GM23338 (cell line): ENCODE measurements at places on chromosomes 12 and 14. TPM values are rescaled to one million over a fixed set of nuclear protein-coding genes. Genes with fewer than 3 reads are reported as not detected.

DCTN2 gene
- 134 and 157 TPM in 2 replicates for total RNA-seq

LRTM2 gene
- 0.12 TPM in 1 of 2 replicates, not detected in the other for total RNA-seq

C14orf39 gene
- 0.28 and 0.78 TPM in 2 replicates for total RNA-seq

IL31 gene
- not detected in 2 replicates for total RNA-seq

SBNO1 gene
- total RNA-seq = 49.1 and 49.5 TPM in 2 replicates

ASPG gene
- 1.4 and 6.2 TPM in 2 replicates for total RNA-seq

- no peak overlapping the region for H3K27ac ChIP-seq
- H3K27me3 ChIP-seq = peaks cover 58% of the 10 kb centered on the region
- H3K4me3 ChIP-seq = peak overlapping the region; percentile 79
- 0 out of 2 replicates have a peak, but pooled peaks cover 11% of the 10 kb centered on the region for H3K4me1 ChIP-seq
- H3K36me3 ChIP-seq = no peaks in the 10 kb centered on the region
Measured at GRCh38 chr14:51093371-51094281, 1.3 kb downstream of the TRIM9 start.

- no peak overlapping the region for H3K27ac ChIP-seq
- no peaks in the 10 kb centered on the region for H3K27me3 ChIP-seq
- no peaks in the 10 kb centered on the region; the same call in 1 of the 2 replicates for H3K36me3 ChIP-seq
- no peak overlapping the region for H3K4me3 ChIP-seq
Measured at GRCh38 chr14:75044322-75044721, 6.9 kb downstream of the MLH3 start.

DNA sequence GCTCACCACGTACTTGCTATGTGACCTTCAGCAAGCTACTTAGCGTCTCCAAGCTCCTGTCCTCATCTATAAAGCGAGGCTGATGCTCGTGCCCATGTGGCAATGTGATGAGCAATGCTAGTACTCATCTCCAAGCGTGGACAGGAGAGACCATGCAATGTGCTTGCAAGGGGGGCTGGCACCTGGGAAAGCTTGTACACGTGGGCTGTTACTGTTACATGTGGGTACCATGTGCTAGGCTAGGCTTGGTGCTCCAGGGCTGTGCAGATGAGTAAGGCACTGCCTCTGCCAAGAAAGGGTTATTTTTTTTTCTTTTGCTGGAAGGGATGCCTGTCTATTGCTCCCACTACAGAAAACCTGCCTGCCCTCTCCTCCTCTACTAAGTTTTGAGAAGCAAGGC lies 46.6 kb downstream of the TSPAN11 start:
- H3K36me3 ChIP-seq = no peaks in the 10 kb centered on the region
- DNase-seq = no peak
- peaks cover 9% of the 10 kb centered on the region for H3K4me1 ChIP-seq
- no peak overlapping the region for H3K27ac ChIP-seq

DNA sequence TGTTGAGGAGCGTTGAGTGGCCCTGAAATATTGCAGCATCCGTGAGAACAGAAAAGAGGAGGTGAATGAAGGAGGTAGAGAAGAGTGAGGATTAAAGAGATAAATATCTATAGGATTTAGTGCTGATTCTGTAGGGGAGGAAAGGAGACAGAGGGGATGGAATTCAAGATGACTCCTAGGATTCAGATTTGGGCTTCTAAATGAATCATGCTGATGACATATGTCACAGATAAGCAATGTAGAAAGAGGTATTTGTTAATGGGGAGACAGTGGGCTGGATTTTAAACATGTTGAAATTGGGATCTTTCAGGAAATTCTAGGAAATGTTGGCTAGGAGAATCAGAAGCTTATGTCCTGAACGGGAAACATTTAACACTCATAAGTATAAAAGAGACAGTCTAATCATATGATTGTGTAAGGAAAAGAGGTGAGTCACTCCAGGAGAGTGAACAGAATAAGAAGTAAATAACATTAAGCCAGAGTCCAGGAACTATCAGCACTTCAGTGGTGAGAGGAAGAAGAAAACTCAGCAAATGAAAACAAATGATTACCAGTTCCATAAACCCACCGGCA lies 58.1 kb upstream of the DIO2 start:
- no peaks in the 10 kb centered on the region for H3K27me3 ChIP-seq
- no peaks in the 10 kb centered on the region for H3K36me3 ChIP-seq
- DNase-seq = no peak
- no peak overlapping the region for H3K4me3 ChIP-seq
- H3K27ac ChIP-seq = no peak overlapping the region
- no peaks in the 10 kb centered on the region for H3K4me1 ChIP-seq

GRCh38 chr14:68733086-68733914 lies 59.6 kb downstream of the ZFP36L1 start:
- no peak overlapping the region for H3K27ac ChIP-seq
- H3K27me3 ChIP-seq = no peaks in the 10 kb centered on the region
- no peaks in the 10 kb centered on the region for H3K36me3 ChIP-seq
- H3K4me3 ChIP-seq = no peak overlapping the region

GRCh38 chr12:132279184-132279889 lies 50.1 kb downstream of the GALNT9 start:
- H3K27ac ChIP-seq = no peak overlapping the region
- DNase-seq = peak; percentile 47
- no peak overlapping the region for H3K4me3 ChIP-seq
- no peaks in the 10 kb centered on the region for H3K4me1 ChIP-seq
- no peaks in the 10 kb centered on the region for H3K27me3 ChIP-seq

DNA sequence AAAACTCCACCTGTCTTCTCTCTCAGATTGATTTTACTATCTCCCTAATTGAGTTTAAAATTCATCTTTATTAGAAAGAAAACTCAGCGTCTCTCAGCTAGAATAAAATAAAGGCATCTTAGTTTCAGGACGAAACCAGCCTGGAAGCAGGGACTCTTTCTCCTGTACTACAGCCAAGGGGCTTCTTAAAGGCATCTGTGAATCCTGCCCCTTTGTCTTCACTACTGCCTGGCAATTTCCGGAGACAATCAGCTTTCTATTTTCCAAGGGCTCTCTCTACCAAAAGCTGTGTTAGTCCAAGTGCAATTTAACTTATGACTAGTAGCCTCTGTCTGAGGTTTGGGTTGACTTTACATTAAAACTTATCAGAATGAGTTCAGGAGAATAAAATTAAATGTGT lies 623.3 kb upstream of the FOXG1 start:
- H3K36me3 ChIP-seq = no peaks in the 10 kb centered on the region
- H3K4me1 ChIP-seq = no peaks in the 10 kb centered on the region
- no peaks in the 10 kb centered on the region for H3K27me3 ChIP-seq
- H3K27ac ChIP-seq = no peak overlapping the region
- H3K4me3 ChIP-seq = no peak overlapping the region
- peak; percentile 31 for DNase-seq

DNA sequence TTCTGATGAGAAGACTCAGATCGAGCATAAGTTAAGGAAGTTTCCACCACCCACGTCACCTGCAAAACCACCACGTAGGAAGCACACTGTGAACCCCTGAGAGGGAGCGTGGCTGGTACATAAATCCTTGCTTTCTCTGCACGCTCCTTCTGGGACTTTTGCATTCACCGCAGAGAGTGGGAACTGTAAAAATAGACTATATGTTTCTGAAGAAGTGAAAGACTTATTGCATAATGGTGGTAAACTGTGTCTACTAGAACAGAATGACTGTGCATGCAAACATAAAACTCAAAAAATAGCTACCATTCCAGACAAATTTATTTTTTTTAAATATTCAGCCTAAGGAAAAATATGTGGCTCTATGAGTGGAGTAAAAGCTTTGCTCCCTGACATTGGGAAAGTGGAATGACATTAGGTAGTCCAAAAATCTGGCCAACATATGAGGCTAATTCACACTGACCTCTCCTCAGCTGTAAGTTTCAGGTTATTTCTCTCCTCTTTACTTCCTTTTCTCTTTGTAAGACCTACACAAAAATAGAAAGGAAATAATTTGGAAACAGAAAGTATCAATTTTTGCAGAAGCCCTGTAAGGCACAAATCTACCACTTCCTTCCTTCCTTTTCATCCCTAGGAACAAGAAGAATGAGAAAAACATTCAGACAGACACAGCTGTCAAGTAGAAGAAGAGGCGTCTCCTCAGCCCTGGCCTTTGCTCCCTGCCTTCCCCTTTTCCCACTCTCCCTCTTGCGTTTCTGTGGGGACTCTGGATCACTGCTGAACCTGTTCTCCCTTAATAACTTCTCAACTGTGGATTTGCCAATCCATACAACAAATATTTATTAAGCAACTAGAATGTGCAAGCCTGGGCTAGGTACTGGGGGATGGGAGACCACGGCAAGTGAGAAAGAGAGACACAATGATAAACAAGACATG lies 264.3 kb upstream of the FOXN3 start:
- peaks cover 4% of the 10 kb centered on the region; the same call in 1 of the 2 replicates for H3K36me3 ChIP-seq
- no peak for DNase-seq
- no peaks in the 10 kb centered on the region for H3K4me1 ChIP-seq
- no peak overlapping the region for H3K27ac ChIP-seq
- no peak overlapping the region for H3K4me3 ChIP-seq
- H3K27me3 ChIP-seq = no peaks in the 10 kb centered on the region

DNA sequence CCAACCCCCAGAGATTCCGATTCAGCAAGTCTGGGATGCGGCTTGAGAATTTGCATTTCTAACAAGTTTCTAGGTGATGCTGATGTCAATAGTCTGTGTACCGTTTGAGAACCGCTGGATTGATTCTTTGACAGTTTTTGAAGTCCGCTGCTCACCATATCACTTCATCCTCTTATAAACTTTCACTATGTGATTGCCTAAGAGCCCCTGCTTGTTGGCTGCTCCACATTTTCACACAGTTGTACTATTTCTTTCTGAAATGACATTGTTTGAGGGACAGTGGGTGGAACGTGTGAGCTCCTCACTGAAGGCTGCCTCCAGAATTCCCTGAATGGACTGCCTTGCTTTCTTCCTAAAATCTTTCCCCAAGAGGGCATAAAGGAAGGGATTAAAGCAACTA lies 7.7 kb downstream of the C3AR1 start:
- no peak overlapping the region for H3K27ac ChIP-seq
- H3K4me1 ChIP-seq = no peaks in the 10 kb centered on the region; the same call in 1 of the 2 replicates
- no peaks in the 10 kb centered on the region for H3K27me3 ChIP-seq
- H3K4me3 ChIP-seq = no peak overlapping the region
- H3K36me3 ChIP-seq = no peaks in the 10 kb centered on the region; the same call in 1 of the 2 replicates

DNA sequence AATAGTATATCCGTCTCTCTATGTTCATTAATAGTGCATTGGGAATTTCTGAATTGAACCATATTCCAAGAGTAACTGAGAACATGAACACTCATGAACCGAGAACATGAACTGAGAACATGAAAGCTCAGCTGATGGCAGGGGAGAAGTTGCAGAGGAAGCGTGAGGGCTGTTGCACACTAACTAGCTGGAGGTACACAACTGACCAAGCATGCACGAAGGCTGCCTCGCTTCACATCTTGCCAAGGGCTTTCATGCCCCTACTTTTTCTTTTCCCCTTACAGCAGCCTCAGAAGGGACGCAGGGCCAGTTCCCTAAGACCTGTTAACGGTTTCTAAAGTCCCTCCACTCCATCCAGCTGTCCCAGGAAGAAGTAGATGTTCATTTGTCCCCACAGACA lies 4.3 kb downstream of the RNASE1 start:
- H3K36me3 ChIP-seq = no peaks in the 10 kb centered on the region
- H3K27ac ChIP-seq = no peak overlapping the region
- peaks cover 24% of the 10 kb centered on the region for H3K4me1 ChIP-seq
- no peaks in the 10 kb centered on the region for H3K27me3 ChIP-seq
- DNase-seq = no peak
- no peak overlapping the region for H3K4me3 ChIP-seq

DNA sequence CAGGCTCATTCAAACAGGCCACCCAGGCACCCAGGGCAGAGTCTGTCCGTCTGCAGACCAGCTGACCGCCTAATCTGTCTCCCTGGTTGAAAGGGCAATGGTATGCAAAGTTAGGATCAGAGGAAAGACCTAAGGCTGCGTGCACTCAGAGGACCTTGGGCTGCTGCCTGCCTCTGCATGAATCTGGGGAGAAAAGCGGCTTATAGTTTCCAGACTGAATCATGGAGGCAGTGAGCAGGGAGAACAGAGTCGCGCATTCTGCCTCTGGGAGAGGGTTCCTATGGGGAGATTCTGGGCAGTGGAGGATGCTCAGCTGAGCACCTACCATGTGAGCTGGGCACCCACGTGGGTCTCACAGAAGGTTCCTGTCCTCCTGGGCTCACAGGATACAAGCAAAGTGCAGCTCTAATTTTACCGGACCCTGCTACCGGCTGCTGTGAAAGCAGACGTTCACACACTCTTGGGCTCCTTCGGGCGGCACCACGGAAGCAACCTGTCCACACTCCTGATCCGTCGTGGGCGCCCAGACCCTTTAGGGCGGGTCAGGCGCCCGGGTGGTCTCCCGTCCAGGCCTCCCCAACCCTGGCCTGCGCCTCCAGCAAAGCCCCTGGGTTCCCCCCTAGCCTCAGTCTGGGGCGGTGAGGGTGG lies 772 bp downstream of the SCARB1 start:
- H3K27me3 ChIP-seq = 0 out of 2 replicates have a peak, but pooled peaks cover 3% of the 10 kb centered on the region
- DNase-seq = peak; percentile 43
- no peak overlapping the region for H3K27ac ChIP-seq
- H3K36me3 ChIP-seq = 0 out of 2 replicates have a peak, but pooled peaks cover 5% of the 10 kb centered on the region
- peak overlapping the region; percentile 88 for H3K4me3 ChIP-seq

- no peak overlapping the region for H3K4me3 ChIP-seq
- no peaks in the 10 kb centered on the region for H3K27me3 ChIP-seq
- H3K36me3 ChIP-seq = peaks cover 3% of the 10 kb centered on the region; the same call in 1 of the 2 replicates
Measured at GRCh38 chr12:118714051-118714460, 267.3 kb upstream of the SRRM4 start.

- no peaks in the 10 kb centered on the region for H3K36me3 ChIP-seq
- DNase-seq = no peak
- H3K27ac ChIP-seq = no peak overlapping the region
- H3K27me3 ChIP-seq = no peaks in the 10 kb centered on the region
Measured at GRCh38 chr12:17609701-17610100, 480.3 kb downstream of the RERGL start.

DNA sequence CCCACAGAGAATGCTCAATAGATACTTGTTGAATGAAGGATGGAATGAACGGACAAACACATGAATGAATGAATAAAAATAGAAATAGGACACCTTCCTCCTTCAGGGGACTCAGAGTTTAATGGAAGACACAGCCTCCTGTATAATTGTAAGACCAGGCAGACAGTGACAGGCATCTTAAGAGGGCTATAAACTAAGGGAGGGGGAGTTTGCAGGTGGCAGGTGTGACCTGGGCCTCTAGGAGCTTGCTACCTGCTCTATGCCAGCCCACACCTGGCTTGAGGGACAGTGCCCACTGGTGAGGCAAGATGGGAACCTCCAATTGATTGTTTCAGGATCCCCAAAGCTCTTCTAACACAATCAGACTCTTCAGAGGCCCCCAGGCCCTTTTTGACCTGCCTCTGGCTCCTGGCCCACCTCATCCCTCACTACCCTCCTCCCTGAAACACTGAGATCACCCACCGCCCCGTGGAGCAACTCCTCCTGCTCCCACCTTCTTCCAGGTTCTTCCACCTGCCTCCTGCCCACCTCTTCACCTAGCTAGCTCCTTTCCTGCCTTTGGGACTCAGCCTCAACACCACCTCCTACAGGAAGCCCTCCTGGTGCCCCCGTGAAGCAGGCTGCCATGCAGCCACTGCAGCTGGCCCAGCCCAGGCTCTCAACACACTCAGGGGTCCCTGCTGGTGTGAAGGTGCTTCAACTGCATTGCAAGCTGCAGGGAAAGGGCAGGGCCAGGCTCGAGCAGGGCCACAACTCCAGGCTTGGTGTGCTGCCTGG lies 9.4 kb downstream of the SERPINA3 start:
- no peaks in the 10 kb centered on the region for H3K4me1 ChIP-seq
- H3K4me3 ChIP-seq = no peak overlapping the region
- H3K27ac ChIP-seq = no peak overlapping the region
- H3K27me3 ChIP-seq = no peaks in the 10 kb centered on the region
- no peaks in the 10 kb centered on the region for H3K36me3 ChIP-seq

- H3K36me3 ChIP-seq = no peaks in the 10 kb centered on the region
- peaks cover 9% of the 10 kb centered on the region; the same call in 1 of the 2 replicates for H3K4me1 ChIP-seq
- no peaks in the 10 kb centered on the region for H3K27me3 ChIP-seq
- H3K4me3 ChIP-seq = peak overlapping the region; percentile 48
- no peak overlapping the region for H3K27ac ChIP-seq
- DNase-seq = peak; percentile 76
Measured at GRCh38 chr12:32390572-32391219, 8.7 kb upstream of the FGD4 start.
